ENCODE measurements at places on chromosomes 3 and 15.

DNA sequence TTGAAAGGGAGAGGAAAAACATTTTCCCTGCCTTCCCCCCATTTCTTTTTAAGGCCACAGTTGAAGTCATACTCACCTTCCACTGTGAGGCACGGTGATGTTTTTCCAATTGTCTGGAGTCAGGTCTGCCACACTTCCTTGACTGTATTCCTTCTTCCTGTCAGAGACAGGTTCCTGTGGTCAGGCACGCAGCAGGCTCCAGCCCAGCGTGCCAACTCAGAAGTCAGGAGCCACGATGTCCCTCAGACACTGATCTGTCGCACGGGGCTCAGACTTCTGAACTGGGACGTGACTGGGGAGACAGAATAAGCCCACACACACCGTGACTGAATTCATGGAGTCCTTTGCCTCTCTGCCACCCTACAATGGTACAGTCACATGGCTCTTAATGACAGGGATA lies 41.2 kb upstream of the ADAMTS9 start:
- no peak for DNase-seq

GRCh38 chr15:78197632-78198031 lies 36.7 kb downstream of the ACSBG1 start:
- no peak for DNase-seq

DNA sequence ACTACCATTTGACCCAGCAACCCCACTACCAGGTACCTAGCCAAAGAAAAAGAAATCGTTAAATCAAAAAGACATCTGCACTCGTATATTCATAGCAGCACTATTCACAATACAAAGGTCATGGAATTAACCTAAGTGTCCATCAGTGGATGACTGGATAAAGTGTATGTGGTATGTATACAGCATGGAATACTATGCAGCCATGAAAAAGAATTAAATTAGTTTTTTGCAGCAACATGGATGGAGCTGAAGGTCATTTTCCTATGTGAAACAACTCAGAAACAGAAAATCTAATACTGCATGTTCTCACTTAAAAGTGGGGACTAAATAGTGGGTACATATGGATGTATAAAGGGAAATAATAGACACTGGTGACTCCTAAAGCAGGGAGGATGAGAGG lies 175.2 kb downstream of the ZIC4 start:
- DNase-seq, result no peak

GRCh38 chr15:22954798-22955543 lies 25.2 kb downstream of the CYFIP1 start:
- DNase-seq, result no peak

DNA sequence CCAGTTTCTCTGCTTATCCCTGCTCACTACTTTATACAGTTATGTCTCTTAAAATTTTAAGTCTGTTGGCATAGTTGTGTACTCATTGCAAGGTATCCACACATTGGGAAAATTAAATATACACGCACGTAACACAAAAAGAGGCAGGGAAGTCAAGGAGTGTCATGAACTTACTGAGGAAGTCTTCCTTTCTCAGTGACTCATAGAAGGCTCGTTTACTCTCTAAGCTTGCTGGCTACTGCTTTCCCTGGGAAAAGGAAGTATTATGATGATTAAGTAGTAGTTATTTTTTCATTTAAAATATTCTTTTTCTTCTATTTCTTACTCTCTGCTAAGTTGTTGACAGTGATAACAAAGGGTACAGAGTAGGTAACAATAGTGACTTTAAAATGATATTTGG lies 287.3 kb downstream of the UBE2E2 start:
- no peak for DNase-seq

DNA sequence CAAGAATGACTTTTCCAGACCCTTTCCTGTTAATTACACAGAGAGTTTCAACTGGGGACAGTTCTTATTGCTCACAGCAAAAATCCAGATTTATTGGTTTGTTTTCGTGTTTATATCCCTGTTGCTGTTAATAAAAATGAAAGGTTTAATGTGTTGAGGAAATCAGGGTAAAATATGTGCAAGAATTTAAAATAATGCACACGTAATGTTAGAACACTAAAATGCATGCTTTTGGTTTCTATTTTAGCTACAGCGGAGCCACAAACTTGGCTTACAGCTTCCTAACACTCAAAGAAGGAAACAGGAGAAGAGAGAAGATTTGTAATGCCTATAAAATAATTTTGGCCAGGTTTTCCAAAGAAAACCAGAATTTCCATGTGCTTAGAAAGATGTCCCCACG lies 62.7 kb downstream of the CASR start:
- DNase-seq, result no peak

GRCh38 chr3:196604548-196604947 lies 34.9 kb upstream of the NRROS start:
- DNase-seq, result no peak

GRCh38 chr3:39221141-39221530 lies 28.7 kb upstream of the XIRP1 start:
- DNase-seq, result no peak

DNA sequence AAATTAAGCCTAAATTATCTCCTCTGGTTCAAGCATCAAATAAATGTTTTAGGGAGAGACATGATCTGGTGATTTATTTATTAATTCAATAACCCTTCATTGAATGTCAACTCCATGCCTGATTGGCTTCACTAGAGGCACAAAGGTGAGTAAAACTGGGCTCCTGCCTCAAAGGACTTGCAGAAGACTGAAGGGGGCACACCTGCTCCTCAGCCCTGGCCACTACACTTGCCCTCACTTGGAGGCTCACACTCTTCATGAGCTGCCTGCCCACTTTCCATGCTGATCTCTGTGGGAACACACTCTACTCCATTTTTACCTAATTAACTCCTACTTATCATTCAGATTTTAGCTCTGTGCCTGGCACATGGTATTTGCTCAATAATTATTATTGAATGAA lies 84.4 kb upstream of the KCNMB2 start:
- no peak for DNase-seq

- no peak for DNase-seq
Measured at GRCh38 chr15:35925275-35926006, 379.5 kb upstream of the DPH6 start.

Measured in LNCaP clone FGC (cell line).